ENCODE measurements at places on chromosomes 12 and 14.

- DNase-seq: no peak
These were observed 55.5 kb upstream of the NPAS3 start for GRCh38 chr14:32883188-32883587.

GRCh38 chr14:60061371-60061770 is 30.4 kb upstream of the PCNX4 start:
- DNase-seq: no peak

DNA sequence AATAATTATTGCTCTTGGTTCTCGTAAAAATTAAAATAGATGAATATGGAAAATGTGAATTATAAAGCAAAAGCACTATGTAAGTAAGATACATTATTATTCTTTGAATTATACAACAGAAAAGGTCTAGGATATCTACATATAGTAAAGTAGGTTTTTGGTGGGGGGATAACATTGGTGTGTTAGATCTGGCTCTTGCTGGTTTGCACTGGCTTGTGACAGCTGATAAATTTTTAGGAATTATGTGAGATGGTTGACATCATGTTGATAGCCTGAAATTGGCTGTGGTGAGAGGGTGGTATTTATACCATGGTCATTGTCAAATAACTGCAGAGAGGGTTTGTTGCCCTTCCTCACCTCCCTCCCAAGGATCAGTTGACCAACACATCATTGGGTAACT is 50.7 kb upstream of the BTG1 start:
- DNase-seq: no peak

DNA sequence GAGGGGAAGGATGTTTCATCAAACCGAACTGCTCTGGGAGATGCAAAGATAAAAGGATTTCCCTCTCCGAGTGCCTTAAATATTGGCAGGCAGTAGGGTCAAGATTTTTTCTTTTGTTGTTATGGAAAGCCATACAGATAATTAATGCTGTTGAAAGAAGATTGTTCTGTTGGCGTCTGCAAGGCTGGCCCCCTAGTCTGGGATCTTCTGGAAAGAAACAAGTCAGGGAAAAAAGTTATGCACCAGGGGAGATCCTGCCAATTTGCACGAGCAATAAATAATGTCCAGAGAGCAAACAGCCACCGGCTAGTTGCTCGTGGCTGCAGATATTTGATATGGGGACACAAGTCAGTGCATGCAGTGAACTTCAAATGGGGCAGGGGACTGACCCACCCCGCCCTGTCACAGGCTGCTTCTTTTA is 202.1 kb upstream of the MYL2 start:
- no peak for DNase-seq

GRCh38 chr12:90333939-90334338 is 621.0 kb downstream of the CCER1 start:
- DNase-seq: no peak

- DNase-seq: no peak
These were observed 3.1 kb upstream of the BORCS5 start for GRCh38 chr12:12353807-12354206.

DNA sequence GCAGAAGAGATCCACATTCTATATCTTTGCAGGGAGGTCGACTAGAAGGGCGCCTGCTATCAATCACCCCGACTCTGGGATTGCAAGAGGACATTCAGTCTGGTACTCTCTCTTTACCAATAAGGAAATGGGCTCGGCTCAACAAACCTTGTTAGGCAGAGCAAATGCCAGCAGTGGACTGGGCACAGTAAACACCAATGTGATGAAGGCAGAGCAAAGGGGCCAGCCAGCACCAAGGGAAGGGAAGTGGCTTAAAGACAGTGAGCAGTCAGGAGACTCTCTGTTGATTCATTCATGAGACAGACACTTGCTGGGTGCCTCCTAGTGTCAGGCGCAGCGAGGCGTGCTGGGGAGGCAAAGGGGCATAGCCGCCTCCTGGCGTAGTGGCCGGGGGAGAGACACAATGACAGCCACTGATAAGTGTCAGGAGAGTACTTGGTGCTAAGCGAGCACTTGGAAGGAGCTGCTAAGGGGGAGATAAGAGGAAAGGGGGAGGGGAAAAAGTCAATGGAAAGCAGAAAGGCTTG is 34.1 kb downstream of the TMCC3 start:
- no peak for DNase-seq
